Thymus (tissue), 14 donors: ENCODE measurements at places on chromosomes 6 and 20. TPM values are rescaled to one million over a fixed set of nuclear protein-coding genes. Genes with fewer than 3 reads are reported as not detected.

DNA sequence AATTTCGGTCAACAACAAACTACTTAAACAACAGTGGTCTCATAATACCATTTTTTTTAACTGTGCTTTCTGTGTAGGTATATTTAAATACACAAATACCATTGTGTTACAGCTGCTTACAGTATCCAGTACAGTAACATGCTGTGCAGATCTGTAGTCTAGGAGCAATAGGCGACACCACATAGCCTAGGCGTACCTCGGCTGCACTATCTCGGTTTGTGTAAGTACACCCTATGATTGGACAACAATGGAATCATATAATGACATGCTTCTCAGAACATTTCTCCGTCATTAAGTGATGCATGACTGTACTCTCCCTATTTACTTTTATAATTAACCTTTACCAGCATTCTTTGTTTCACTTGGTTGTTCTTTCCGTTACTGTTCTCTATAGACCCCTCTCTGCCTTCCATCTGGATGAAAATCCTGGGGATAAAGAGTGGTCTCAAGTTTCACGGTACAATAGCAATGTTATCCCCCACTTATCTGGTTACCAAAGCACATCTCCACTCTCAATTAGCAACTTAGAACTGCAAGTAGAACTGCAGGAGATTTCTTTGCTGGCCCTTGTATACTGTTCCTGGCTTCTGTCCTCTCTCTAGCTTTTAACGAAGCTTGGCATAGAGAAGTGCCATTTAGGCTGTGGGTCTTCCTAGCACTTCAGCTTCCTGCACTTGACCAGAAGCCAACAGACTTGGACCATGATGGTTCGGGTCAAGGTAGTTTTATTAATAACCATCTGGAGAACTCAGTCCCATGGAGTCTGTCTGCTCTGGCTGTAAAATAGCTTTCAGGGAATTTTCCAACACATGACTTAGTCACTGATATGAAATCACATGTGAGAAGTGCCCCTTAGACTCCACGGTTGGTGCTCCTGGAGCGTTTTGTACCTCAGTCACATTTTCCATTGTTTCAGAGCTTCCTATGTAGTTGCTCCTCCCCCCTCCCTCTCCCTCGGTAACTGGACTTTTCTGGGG is 80.4 kb upstream of the POPDC3 start:
- DNase-seq: no peak
- peaks cover 2% of the 10 kb centered on the region for H3K27me3 ChIP-seq
- H3K4me3 ChIP-seq: no peak overlapping the region
- H3K4me1 ChIP-seq: no peaks in the 10 kb centered on the region

GRCh38 chr6:3457710-3458602 is 1.1 kb upstream of the SLC22A23 start:
- H3K27ac ChIP-seq: no peak overlapping the region
- peaks cover 20% of the 10 kb centered on the region for H3K4me1 ChIP-seq
- no peaks in the 10 kb centered on the region for H3K36me3 ChIP-seq
- H3K4me3 ChIP-seq: peak overlapping the region; percentile 7
- H3K27me3 ChIP-seq: peaks cover 57% of the 10 kb centered on the region

HSPA12B gene
- total RNA-seq: 1.5 TPM

DNA sequence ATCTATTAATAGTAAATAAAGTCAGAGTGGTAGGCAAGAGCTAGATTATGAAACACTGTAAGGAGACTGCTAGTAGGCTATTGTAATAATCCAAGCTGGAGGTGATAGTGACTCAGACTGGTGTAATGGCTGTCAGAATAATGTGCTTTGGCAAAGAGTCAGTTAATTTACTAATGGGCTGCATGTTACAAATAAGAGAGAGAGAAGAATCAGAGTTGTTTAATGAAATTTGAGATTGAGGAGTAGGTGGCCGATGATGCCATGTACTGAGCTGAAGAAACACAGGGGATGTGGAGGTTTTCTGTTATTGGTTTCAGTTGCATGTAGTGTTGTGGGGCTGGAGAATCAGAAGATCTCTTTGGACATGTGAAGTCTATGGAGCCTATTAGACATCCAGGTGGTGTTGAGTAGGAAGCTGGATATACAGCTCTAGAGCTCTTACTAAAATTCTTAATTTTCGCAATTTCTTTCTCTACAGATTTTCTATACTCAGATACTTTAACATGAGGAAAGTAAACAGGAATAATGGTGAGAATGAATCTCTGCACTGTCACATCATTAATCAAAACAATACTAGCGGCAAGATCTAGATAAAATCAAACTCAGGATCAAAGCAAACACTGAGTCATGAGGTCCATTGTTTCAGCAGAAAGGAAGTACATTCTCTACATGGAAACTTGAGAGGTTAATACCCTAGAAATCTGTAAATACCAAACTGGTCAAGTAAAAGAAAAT is 167.7 kb downstream of the SIM1 start:
- no peaks in the 10 kb centered on the region for H3K36me3 ChIP-seq
- H3K27me3 ChIP-seq: no peaks in the 10 kb centered on the region
- no peak overlapping the region for H3K27ac ChIP-seq
- no peak overlapping the region for H3K4me3 ChIP-seq
- DNase-seq: no peak

DNA sequence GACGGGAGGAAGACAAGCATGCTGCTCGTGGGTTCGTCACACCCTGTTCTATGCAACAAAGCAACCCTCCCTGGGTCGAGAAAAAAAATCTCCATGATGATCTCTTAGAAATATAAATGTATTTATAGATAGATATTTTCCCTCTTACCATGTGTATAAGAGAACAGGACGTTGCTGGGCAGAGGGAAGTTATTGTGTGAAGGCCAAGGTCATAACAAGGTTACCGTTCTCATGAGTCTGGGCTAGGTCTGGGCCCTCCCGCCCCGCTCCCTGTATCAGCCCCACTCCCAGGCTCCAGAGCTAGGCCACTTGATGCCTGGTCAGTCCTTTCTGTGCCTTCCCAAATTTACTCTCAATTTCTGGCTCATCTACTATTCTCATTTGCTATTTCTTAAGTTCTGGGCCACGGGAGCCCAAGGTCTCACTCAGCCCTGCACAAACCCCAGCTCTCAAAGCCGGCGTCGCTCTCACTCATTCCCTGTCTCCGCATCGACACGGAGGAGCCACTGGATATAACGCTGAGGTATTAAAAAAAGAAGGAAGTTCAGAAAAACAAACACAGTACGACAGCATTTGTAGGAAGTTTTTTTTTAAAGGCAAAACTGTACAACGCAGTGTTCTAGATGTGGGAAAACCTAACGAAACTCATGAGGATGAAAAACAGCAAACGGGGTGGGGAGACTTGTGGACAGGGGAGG is 96.8 kb downstream of the PSMG4 start:
- H3K27me3 ChIP-seq: no peaks in the 10 kb centered on the region
- peak overlapping the region; percentile 88 for H3K27ac ChIP-seq
- peaks cover 12% of the 10 kb centered on the region for H3K4me1 ChIP-seq
- H3K36me3 ChIP-seq: no peaks in the 10 kb centered on the region
- peak overlapping the region; percentile 51 for H3K4me3 ChIP-seq

DNA sequence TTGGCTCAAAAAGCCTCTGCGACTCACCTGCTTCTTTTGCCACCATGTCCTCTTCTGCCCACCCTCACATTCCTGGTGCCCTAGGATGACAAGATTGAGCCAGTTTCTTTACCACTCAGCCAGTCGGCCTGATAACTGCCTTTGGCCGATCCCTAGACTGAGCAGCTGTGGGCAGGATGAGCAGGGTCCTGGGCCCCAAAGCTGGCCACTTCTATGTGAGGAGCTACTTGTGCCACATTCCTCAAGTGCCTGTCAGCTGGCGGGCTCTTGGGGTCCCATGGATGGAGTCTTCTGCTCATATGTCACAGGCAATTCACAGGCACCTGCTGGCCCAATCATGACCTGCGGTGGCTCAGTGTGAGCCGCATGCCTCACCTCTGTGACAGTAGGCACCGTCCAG is 16.5 kb downstream of the DYNLRB1 start:
- H3K4me3 ChIP-seq: no peak overlapping the region
- no peak overlapping the region for H3K27ac ChIP-seq
- no peak for DNase-seq
- H3K36me3 ChIP-seq: peaks cover 85% of the 10 kb centered on the region
- no peaks in the 10 kb centered on the region for H3K27me3 ChIP-seq
- H3K4me1 ChIP-seq: peaks cover 3% of the 10 kb centered on the region

DNA sequence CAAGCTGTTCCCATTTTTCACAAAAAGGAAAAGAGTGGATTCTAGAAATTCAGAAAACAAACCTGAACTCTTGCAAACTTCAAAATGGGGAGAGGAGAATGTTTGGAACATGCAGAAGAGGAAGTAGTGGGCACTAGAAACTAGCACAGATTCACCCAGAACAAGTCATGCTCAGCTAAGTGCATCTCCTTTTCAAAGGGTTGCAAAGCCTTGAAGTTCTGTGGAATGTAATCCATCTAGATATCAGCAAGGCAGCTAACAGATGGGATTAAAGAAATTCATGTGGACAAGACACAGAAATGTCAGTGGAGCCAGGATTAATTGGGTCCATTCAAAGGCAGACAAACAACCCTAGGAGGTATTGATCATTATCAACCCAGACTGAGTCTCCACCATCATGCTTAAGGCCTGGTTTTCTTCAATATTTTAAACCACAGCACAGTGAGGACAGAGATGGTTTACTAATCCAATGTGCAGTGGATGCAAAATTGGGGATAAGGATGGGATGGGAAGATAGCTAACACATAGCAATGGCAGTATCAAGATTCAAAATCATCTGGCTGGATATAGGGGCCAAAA is 31.3 kb downstream of the KCNK5 start:
- no peak for DNase-seq
- no peak overlapping the region for H3K4me3 ChIP-seq
- H3K36me3 ChIP-seq: peaks cover 4% of the 10 kb centered on the region
- H3K4me1 ChIP-seq: no peaks in the 10 kb centered on the region
- no peaks in the 10 kb centered on the region for H3K27me3 ChIP-seq
- no peak overlapping the region for H3K27ac ChIP-seq
